ENCODE measurements at places on chromosomes 1 and 21.

DNA sequence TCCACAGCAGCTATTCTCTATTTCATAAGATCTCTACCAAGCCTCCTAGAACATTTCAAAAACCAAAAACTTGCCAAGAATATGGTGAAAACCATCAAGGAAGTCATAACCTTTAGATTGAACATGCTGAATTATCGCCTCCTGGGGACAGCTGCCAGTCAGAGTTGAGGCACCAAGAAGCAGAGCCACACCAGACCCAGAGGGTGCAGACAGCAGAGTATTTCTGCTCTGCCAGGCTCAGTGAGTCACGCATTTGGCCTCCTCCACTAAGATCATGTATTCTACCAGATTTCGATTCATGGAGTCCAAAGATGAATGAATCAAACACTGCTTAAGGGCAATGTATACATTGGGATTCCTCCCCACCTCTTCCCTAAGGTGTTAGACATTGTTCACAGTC, 2.1 kb downstream of the F3 start:
- no peak for DNase-seq

- no peak for DNase-seq
Observed at GRCh38 chr1:154425172-154425571, 20.0 kb downstream of the IL6R start.

- DNase-seq: no peak
Observed at GRCh38 chr1:70411360-70411844, 334 bp downstream of the CTH start.

- no peak for DNase-seq
Observed at GRCh38 chr21:25313829-25314228, 293.5 kb downstream of the MRPL39 start.

- DNase-seq: no peak
Observed at GRCh38 chr1:184583849-184584248, 170.8 kb downstream of the EDEM3 start.

GRCh38 chr1:89686520-89686919, 53.6 kb downstream of the LRRC8C start:
- no peak for DNase-seq

- DNase-seq: no peak
Observed at GRCh38 chr21:43758111-43758641, 17.9 kb downstream of the CSTB start.

DNA sequence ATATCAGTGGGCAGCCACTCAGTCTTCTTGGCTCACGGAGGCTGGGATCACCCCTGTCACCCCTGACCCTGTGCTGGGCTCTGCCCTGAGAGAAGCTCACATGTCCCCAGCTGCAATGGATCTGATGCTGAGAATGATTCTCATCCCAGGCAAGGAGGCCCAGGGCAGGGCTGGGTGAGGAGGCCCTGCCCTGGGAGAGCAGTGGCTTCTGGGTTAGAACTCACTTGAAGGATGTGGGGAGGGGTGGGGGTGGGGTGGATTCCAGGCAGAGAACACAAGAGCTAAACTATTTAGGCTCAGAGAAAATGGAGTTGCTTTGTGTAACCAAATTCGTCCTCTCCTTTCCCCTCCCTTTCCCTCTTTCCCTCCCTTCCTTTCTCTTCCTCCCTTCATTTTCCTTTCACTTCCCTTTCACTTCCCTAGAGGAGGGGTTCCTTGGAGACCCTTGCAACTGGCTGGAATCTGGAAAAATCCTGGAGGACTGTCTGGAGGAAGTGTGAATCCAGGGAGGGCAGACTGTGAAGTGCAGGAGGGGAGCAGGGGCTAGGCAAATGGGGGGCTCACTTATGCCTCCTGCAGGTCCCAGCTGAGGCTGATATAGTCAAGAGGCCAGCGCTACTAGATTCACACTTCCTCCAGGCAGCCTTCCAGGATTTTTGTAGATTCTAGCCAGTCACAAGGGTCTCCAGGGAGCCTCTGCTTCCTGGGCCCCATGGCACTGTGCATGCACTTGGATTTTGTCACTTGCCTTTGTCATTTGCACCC, 47.0 kb downstream of the IGSF21 start:
- DNase-seq: no peak

DNA sequence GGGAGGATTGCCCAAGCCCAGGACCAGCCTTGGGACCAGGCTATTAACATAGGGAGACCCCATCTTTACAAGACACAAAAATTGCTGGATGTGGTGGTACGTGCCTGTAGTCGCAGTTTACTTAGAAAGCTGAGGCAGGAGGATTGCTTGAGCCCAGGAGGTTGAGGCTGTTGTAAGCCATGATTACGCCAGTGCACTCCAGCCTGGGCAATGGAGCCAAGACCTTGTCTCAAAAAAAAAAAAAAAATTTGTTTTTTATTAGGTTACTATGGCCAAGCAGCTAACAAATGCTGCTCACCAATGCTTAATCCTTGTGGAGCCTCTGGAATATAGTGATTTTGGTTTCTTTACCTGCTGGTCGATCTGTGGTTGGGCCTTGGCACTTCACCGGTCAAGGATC, 8.8 kb downstream of the ARID1A start:
- DNase-seq: no peak

- no peak for DNase-seq
Observed at GRCh38 chr21:14321042-14321441, 61.9 kb downstream of the HSPA13 start.

GRCh38 chr1:56375326-56375804, 204.0 kb downstream of the PLPP3 start:
- DNase-seq: no peak

DNA sequence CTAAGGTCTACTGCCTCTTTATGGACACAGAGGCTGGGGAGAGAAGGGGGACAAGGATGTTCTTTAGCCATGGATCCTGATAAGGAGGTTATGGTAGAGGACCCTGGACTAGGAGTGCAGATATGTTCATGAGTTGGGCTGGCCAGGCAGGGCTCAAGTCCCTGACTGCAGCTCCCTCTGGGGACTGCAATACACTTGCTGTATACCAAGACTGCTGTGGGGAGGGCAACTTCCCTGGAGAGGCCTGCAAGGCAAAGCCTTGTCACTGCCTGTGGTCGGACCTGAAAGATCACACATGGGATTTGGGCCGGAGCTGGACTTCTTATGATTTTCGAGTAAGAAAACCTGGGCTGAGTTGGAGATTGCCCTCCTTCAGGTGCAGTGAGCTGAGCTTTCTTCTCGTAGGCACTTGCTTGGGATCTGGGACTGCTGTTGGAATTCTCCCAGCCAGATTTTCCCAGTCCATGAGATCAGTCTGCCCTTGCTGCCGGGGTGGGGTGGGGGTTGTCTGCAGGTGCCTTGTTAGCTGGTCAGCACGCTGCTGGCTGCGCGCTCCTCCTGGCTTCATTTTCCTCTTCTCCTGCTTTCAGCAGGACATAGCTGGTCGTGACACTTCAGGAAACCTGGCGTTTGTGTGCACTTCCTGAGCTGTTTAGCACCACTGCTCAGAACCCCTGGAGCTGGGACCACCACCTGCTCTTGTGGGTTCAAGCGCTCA, 49.0 kb upstream of the KCNJ6 start:
- no peak for DNase-seq

DNA sequence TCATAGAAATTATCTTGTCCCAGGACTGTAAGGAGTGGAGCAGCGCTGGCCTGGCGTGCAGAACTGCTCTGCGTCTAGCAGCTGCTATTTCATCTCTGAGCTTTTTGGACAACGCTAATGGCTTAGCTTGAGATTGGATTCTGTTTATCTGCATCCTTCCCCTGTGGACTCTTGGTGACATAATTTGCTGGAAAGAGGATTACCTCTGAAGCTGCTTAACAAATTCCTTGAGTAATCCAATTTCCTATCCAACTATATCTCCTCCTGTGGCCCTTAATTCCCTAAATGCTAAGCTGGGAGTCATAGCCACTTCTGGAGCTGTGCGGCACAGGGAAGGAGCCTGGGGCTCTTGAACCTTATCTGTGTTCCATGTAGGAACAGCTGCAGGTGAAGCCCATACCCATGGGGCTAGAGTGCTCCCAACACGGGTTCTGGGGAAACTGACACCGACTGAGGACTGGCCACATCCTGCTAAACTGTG, 43.2 kb downstream of the IL6R start:
- no peak for DNase-seq

- DNase-seq: no peak
Observed at GRCh38 chr1:175124861-175125260, 57.2 kb downstream of the TNN start.

DNA sequence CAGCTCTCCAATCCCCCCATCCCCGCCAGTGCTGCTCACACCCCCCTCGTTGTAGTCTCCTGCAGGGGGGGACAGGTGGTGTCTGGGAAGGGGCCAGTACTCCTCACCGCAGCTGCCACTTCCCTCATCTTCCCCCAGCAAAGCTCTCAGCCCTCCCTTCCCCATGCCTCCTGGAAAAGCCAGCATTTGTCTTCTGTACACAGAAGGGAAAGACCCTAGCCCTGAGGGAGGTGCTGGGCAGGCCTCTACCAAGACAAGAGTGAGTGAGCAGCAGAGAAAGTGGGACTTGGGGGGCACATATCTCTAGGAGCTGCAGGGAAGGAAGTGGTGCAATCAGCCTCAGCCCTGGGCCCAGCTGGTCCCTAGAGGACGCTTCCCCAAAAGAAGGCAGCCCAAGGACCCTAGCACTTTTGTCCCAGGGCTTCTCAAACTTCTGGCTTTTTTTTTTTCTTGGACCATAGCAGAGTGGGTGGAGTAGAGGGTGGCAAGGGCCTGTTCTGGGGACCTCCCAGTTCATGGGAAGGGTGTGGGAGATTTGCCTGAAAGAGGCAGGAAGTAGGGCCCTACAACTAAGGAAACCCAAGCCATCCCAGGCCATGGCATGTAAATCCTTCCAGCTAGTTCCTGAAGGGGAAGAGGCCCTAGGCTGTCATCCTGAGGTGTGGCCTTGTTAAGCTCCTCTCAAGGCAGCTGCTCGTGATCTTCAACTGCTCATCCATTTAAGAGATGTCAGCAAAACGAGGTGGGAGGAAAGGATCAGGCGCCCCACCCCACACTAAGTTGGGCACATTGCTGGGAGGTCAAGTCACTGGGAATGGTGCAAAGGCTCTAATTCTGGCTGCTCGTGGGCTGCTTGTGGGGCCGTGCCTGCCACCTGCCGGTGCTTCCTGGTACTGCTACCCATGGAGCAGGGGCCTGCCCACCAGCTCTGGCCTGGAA, 12.6 kb downstream of the ZC3H12A start:
- peak; percentile 74 for DNase-seq

DNA sequence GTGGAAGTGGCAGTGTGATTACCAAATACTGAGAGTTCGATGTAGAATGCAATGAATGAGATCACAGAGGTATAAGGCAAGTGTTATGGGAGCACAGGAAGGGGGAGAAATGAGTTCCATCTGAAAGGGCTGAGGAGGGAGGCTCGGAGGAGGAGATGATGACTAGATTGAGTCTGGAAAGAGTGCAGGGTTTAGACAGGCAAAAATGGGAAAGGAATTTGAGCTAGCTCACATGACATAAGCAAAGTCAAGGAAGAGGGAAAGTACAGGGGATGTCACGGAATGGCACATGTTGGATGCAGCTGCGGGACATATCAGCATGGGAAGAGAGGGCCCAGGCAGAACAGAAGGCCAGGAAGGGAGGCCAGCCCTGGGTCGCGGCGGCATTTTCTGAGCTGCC, 132.7 kb downstream of the RUNX1 start:
- DNase-seq: no peak

- no peak for DNase-seq
Observed at GRCh38 chr1:27218736-27219135, 15.7 kb upstream of the WDTC1 start.

- DNase-seq: peak; percentile 57
Observed at GRCh38 chr1:91555821-91556531, 55.3 kb downstream of the CDC7 start.

DNA sequence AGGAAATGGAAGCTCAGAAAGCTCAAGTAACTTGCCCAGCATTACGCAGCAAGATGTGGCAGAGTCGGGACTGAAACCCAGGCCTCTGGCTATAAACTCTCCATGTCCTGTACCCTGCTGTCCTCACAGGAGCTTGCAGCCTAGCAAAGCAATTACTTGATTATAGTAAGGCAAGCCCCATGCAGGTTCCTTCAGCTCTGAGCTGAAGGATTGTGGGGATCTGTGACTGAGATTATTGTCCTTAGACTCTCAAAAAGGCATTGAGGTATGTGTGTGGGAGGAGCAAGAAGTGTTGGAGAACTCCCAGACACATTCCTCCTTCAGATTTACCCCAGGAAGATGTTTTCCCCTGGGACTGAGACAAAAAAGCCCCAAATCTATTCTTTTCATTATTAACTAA, 124.0 kb upstream of the SPATA6 start:
- no peak for DNase-seq

GRCh38 chr1:112698366-112699310, 8.3 kb downstream of the RHOC start:
- DNase-seq: no peak

DNA sequence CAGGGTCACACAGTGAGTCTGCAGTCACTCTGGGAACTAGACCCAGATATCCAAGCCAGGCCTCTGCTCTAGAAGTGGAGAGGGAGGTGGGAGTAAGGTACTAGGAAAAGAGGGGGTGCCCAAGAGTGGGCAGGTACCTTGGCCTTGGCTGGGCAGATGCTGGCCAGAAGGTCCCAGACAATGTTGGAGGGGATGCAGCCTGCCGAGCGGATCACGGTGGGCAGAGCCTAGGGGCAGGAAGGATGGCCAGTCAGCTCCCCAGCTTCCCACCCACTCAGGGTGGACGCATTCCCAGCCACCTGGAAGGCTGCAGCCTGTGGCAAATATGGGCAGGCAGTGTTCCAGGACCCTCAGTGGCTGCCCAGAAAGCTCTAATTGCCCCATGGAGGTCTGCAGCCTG, 23.3 kb downstream of the SPOCD1 start:
- DNase-seq: peak; percentile 17

DNA sequence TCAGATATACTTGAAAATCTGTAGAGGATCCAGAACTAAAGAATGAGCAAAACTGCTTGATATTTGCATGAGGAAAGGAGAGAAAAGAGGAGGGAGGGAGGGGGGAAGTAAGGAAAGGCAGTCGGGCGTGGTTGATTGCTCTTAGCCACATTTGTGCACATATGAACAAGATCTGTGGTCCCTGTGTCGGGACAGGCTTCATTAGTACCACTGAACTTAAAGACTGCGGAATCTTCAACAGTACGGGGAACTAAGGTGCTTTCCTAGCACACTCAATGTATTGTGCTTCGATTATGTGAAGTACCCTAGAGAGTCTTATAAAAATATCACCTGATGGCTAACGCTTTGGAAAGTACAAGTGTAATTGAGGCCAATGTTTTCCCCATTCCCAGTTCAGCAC, 59.9 kb downstream of the ZBTB18 start:
- no peak for DNase-seq

- DNase-seq: no peak
Observed at GRCh38 chr1:25871704-25872494, 3.6 kb downstream of the PAQR7 start.

GRCh38 chr21:41651830-41652229, 115.0 kb downstream of the RIPK4 start:
- DNase-seq: no peak
